ENCODE measurements at places on chromosomes 11 and 22.

DNA sequence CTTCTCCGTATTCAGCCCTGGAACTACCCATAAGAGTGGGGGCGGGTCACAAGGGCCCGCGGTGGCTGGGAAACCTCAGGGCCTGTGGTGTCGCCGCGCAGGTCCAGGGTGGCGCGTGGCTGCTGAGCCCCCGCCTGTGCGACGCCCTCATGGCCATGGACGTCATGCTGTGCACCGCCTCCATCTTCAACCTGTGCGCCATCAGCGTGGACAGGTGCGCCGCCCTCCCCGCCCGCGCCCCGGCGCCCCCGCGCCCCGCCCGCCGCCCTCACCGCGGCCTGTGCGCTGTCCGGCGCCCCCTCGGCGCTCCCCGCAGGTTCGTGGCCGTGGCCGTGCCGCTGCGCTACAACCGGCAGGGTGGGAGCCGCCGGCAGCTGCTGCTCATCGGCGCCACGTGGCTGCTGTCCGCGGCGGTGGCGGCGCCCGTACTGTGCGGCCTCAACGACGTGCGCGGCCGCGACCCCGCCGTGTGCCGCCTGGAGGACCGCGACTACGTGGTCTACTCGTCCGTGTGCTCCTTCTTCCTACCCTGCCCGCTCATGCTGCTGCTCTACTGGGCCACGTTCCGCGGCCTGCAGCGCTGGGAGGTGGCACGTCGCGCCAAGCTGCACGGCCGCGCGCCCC, 2.4 kb downstream of the DRD4 start:
- DNase-seq, result no peak

DNA sequence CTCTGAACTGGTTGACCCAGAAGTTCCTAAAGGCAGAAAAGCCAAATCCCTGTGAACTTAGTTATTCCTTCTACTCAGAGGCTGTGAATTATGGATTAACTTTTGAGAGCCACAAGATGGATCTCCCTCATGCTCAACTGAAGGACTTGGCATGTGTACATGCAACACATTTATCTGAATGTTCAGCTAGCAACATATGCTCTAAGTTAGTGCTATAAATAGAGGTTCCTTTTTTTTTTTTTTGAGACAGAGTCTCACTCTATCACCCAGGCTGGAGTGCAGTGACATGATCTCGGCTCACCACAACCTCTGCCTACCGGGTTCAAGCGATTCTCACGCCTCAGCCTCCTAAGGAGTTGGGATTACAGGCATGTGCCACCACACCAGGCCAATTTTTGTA, 40.1 kb downstream of the EIF4ENIF1 start:
- no peak for DNase-seq

- DNase-seq, result no peak
These were observed 5.4 kb upstream of the APOL2 start for GRCh38 chr22:36244522-36245391.

DNA sequence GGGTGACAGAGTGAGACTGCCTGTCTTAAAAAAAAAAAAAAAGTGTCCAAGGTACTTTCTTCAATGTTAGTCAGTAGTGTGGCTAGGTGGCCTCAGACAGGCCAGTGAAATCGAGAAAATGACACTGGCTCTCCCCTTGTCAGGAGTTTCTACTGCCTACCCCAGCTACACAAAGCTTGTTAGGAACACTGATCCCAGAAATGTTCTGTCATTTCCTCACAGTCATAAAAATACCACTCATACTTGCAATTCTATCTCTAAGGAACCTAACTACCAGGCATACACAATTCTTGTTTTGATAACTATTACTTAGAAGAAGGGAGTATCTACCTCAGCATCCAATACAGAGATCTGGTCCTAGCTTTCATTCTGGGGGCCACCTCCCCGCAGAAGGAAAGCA, 31.3 kb downstream of the ATP6V1E1 start:
- no peak for DNase-seq

DNA sequence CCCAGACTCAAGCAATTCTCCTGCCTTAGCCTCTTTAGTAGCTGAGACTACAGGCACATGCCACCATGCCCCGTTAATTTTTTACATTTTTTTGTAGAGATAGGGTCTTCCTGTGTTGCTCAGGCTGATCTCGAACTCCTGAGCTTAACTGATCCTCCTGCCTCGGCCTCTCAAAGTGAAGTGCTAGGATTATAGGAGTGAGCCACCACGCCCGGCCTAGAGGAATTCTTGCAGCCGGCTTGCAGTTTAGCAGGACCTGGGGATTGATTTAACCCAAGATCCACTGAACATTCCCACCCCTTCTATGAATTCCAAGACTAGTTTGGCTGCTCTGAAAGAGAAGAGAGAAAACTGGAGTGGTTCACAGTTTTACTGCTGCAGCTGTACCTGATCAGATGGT, 63.3 kb upstream of the TNRC6B start:
- DNase-seq, result no peak

- DNase-seq, result no peak
These were observed 565.2 kb downstream of the BUD13 start for GRCh38 chr11:116207421-116208141.

- no peak for DNase-seq
These were observed 10.2 kb downstream of the SCGB1A1 start for GRCh38 chr11:62428871-62429560.

GRCh38 chr11:71548716-71549151, 514 bp downstream of the KRTAP5-9 start:
- no peak for DNase-seq

DNA sequence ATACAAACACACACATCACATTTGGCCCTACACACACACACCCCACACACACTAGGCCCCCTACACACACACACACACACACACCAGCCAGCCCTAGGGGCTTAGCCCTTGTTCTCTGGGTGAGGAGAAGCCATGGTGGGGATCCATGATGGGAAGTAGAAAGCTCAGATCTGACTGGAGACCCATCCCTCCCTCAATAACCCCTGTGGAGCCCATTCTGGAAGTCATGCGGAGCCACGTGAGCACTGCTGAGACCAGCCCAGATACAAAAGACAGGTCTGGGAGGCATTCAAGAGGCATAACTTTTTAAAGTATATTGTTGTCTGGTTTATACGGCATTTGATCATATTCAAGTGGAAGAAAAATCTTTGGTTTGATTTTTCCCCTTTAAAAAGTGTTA, 448.5 kb downstream of the SOX6 start:
- DNase-seq, result no peak

- DNase-seq, result no peak
These were observed 3.6 kb upstream of the TP53I11 start for GRCh38 chr11:44954051-44954906.

- DNase-seq, result peak; percentile 56
These were observed 21.6 kb upstream of the TMA7B start for GRCh38 chr22:39938509-39939111.
